Brain pericyte (primary cell): ENCODE measurements at places on chromosomes 4 and X.
A peak's percentile ranks its signal among the peaks of the same experiment; 100 is the strongest.

DNA sequence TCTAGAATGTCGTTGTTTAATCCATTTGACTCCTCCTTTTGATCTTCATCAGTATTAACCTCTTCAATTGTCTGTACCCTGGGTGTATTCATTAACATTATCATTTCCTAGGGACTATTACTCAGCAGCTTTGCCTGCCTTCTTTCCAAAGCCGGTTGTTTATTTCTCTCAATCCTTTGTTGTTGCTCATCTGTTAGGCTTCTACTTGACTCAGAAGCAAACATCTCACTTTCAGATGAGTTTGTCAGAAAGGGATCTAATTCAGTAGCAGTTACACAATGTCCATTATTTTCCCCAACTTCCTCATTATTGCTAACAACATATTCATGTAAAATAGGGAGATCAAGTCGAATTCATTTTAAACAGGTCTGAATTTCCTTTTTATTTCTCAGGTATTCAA lies 22.1 kb upstream of the HSD17B10 start:
- DNase-seq = no peak

DNA sequence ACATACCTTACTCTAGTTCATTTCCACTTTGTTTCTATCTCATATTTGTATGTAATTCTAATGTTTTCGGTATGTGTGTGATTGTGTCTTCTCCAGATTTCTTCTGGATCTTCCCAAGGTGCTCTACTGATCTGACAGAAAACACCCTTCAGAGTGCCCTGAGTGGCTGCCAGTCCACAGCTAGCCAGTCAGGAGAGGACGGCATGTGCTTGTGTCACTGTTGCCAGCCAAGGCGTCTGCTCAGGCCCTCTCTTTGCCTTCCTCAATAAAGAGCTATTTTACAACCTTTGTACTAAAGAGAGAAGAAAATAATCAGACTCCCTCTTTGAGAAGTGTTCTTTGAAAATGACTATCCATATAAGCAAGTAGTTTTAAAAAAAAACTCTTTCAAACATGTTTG lies 29.0 kb downstream of the CD99L2 start:
- no peak for DNase-seq

DNA sequence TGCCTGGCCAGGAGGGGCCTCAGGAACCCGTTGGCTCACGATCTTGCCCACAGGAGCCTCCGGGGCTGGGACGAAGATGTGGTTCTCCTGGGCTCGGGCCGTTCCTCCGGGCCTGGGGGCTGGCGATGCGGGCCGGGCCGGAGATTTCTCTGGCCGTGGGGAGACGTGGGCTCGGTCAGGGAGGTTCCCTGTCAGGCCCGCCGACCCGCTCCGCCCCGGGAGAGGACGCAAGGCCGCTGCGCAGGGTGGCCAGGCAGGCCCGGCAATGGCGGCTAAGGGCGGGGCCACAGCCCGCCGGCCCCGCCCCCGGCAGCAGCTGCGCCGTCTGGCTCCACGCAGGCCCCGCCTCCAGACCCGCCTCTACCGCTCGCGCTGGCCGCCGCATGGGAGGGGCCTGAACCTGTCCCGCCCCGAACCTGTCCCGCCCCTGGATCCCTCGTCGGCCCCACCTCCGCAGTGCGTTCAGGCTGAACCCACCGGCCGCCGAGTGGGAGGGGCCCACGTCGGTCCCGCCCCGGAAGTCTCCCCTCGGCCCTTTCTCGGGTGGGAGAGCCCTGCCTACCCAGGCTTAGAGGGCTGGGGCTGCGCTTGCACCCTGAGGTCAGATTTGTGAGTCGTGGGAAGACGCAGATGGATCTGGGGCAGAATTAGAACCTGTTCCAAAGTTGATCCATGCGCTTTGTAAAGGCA lies at the start of gene FAM3A:
FAM3A (minus strand) TSS at position 267 of the 690 bp plus-strand sequence. CDS start 460 bp downstream, outside the sequence.
- DNase-seq = peak; percentile 45

DNA sequence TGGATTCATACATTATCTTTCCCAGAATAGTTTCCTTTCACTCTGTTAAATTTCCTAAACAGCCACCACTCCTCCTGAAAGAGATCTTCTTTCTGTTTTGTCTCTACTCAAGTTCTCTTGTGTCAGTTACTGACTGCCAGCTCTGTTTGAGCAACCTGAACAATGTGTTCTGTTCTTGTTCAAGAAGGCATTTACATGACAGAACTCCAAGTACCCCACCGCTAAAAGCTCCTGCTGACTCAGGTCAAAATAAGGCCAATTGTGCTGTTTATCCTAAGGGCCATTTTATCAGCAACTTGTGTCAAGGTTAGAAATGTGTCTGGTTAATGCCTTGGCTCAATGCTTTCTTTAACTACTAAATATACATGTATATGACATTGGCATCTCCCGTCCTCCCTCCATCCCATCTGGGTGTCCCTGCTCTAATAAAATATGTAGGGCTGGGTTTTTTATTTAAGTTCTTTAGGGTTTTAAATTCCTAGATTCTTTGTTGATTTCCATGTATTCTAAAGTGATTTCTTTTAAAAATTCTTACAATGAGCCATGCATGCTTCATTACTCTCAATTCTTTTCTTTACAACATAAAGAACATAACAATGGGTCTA lies 144.3 kb upstream of the PAQR3 start:
- DNase-seq = no peak

GRCh38 chr4:173536808-173537429 lies 6.9 kb upstream of the HAND2 start:
- no peak for DNase-seq

DNA sequence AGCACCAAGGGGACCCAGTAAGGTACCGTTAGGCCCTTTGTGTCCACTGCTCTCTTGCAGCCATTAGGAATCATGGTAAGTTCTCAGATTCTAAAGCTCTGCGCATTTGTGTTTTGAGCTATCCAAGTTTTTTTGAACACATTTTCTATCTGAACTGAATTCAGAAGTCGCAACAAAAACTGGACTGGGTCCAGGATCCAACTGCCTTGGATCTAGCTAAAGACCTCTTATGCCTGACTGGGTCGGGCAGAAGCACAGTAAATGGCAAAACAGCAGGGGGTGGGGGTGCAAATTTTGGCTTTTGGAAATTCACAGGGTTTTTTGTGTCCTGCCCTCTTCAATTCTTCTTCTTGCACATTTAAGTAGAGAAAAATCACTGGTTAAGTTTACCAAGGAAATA lies 30.0 kb downstream of the RCHY1 start:
- no peak for DNase-seq

- no peak for DNase-seq
Observed at GRCh38 chr4:30495251-30495650, 224.9 kb upstream of the PCDH7 start.

DNA sequence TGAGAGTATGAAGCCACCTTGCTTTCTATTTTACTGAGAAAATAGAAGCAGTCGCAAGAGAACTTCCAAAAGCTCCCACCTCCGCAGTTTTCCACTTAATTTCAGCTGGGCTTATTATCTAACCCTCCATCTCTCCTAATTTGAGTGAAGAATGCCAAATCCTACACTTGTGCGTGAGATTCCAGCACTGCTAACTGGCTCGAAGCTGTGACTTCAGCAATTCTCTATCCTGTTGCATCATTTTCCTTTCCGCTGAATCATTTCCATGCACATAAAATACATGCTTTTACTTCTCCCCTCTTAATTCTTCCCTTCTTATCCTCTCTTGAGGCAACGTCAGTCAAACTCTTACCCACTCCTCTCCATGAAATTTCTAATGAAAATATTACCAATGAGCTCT lies 189.5 kb downstream of the GASK1B start:
- DNase-seq = no peak

DNA sequence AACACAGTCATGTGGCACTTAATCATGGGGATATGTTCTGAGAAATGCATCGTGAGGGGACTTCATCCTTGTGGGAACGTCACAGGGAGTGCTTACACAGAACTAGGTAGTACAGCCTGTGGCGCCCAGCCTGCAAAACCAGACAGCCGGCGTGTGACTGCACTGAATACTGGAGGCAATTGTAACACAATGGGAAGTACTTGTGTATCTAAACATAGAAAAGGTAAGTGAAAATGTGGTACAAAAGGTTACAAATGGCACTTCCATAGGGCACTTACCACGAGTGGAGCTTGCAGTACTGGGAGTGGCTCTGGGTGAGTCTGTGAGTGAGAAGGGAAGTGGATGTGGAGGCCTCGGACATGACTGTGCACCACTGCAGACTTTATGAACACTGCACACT lies 5.2 kb downstream of the TLR3 start:
- no peak for DNase-seq

DNA sequence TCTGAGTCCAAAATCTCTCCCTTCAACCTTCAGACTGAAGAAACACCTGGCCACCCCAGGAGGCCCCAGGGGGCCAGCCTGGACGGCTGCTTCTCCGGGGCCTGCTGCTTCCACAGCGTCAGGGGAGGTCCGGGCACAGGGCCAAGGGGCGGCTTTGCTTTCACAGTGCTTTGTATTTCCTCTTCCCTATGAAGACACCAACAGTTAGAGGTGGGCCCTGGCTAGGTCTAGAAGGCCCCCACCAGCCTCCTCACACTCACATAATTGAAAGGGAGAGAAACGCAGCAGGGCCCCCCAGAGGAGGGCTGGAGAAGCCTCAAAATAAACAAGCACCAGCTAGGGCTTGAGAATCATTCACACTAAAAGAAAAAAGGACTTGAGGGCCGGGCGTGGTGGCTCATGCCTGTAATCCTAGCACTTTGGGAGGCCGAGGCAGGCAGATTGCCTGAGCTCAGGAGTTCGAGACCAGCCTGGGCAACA lies 17.8 kb downstream of the SCD5 start:
- DNase-seq = peak; percentile 86

DNA sequence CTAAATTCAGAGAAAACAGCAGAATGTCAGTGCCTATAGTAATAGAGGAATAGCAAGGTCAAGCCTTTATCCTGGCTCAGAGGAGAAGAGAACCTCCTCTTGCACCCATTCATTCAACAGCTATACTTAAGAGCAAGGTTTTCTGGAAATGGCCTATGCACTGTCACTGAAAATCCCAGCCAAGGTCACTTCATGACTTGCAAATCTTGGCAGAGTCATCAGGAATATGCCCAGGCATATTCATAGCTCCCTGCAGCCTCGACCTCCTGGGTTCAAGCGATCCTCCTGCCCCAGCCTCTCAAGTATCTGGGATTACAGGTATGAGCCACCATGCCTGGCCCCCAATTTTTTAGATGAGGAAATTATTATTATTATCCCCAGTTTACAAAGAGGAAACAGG lies 35.8 kb upstream of the NOCT start:
- no peak for DNase-seq

- DNase-seq = no peak
Observed at GRCh38 chrX:54788446-54788845, 9.6 kb downstream of the ITIH6 start.

GRCh38 chr4:113701169-113701568 lies 60.4 kb downstream of the CAMK2D start:
- no peak for DNase-seq

- no peak for DNase-seq
Observed at GRCh38 chrX:13638826-13639225, 14.1 kb upstream of the TCEANC start.

DNA sequence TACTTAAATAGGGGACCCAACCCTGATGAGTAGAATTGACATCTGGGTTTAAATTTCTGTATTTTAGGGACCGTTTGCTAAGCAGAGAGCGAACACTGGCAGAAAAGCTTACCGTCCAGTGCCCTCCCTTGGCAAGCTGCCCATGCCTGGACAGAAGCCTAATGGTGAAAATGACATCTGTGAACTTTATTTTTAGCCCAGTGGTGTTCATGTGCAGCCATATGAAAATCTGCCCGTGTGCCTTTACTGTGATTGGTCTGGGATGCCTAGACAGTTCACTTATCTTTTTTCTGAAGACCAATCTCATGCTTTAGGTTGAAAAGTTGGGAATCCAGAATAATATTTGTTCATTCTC lies 1.1 kb downstream of the STBD1 start:
- DNase-seq = no peak

DNA sequence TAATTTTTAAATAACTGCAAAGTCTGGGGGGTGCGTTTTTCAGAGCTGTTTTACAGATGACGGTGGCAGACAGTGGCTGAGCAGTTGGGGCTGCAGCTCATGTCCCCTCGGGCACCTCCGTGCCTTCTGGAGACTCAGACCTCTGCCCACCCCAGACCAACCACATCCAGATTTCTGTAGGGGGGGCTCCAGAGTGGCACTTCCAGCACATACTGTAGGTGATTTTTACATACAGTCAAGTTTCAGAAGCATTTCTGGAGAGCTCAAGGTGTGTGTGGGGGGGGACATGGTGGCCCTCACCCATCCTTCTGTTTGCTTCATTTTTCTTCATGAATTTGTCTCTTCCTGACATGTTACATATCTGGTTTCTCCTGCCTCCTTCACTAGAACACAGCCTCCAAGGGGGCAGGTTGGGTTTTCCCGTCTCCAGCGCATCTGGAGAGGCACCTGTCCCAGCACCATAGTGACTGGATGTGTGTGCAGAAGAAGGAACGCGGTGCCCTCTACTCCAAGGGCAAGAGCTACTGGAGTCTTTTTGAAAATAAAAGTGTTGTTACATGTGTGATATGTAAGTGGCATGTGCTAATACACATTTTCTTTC lies 37.5 kb downstream of the TMEM271 start:
- no peak for DNase-seq

- DNase-seq = no peak
Observed at GRCh38 chrX:29671421-29671820, 543.9 kb upstream of the MAGEB2 start.

- DNase-seq = no peak
Observed at GRCh38 chr4:73705721-73706120, 34.6 kb upstream of the CXCL8 start.

- DNase-seq = no peak
Observed at GRCh38 chr4:139265654-139266053, 14.4 kb downstream of the MGARP start.

DNA sequence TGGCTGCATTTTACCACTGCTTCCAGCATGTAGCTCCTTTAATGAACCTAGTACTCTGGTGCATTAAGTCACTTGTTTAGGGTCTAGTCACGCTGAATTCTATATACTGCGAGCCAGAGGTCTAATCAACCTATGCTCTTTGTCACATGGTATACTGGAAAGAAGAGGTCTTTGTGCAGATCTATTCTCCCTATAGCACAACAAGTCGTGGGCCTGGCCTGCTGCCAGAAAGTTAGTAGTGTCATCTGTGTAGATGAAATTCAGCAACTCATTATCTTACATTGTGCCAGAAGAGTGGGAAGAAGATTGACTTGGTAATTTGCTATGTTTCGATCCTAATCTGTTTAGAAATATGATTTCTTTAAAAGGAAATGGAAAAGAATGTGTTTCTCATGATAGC lies 80.8 kb downstream of the AWAT2 start:
- DNase-seq = no peak

DNA sequence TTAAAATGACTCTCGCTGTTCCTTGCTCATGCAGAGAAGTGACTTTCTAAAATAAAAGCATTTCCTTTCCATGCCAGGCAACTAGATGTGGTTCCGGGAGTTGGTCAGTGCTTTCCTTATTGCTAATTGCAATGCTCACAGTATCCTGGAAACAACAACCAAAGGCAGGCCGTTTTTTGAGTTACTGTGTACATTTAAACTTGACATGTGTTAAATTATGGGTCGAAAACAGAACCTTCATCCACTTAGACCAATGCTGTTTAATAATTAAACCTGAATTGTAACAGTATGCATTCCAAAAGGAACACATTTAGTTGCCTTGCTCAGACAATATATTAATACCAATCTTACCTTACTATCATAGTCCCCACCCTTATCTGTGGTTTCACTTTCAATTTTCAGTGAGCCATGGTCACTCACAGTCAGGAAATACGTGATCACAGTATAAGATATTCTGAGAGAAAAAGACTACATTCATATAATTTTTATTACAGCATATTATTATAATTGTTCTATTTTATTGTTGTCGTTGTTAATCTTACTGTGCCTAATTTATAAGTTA lies 102.6 kb downstream of the HS6ST2 start:
- no peak for DNase-seq
